ENCODE measurements at places on chromosomes 6 and 20. TPM values are rescaled to one million over a fixed set of nuclear protein-coding genes. Genes with fewer than 3 reads are reported as not detected.

The APOM gene
- total RNA-seq, result 1.8 TPM

The PGC gene
- not detected for total RNA-seq

The MATN4 gene
- total RNA-seq, result 0.18 TPM

The FRS3 gene
- 2.6 TPM for total RNA-seq

- no peaks in the 10 kb centered on the region for H3K27me3 ChIP-seq
- H3K27ac ChIP-seq, result no peak overlapping the region
- no peak for DNase-seq
- no peaks in the 10 kb centered on the region for H3K4me1 ChIP-seq
- no peak overlapping the region for H3K4me3 ChIP-seq
- no peaks in the 10 kb centered on the region for H3K36me3 ChIP-seq
These were observed 26.3 kb downstream of the SERPINB6 start for GRCh38 chr6:2945153-2945452.

DNA sequence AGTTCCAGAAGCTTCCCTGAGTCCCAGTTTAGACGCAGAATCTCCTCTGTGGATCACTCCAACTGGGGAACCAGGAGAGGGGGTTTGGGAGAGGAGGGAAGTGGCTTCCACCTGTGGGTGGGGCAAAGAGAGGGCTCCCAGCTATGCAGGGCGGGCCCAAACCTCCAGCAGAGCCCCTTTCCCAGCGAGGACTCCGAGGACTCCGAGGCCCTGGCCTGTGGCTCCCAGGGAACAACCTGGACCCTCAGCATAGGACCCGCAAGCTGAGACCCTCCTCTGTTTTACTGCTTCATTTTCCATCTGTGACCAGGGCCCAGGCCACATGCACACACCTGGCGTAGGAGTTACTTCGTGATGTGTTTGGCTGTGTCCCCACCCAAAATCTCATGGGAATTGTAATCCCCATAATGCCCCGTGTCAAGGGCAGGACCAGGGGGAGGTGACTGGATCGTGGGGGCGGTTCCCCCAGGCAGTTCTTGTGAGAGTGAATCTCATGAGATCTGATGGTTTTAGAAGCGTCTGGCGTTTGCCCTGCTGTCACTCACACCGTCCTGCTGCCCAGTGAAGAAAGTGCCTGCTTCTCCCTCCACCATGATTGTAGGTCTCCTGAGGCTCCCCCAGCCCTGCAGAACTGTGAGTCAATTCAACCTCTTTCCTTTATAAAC is 27.9 kb downstream of the NTSR1 start:
- H3K36me3 ChIP-seq, result no peaks in the 10 kb centered on the region
- H3K4me3 ChIP-seq, result no peak overlapping the region
- peaks cover 71% of the 10 kb centered on the region for H3K27me3 ChIP-seq

GRCh38 chr6:135922746-135923145 is 71.2 kb downstream of the PDE7B start:
- no peak for DNase-seq
- no peak overlapping the region for H3K4me3 ChIP-seq
- H3K36me3 ChIP-seq, result no peaks in the 10 kb centered on the region

- H3K36me3 ChIP-seq, result no peaks in the 10 kb centered on the region
- no peak overlapping the region for H3K27ac ChIP-seq
- no peaks in the 10 kb centered on the region for H3K4me1 ChIP-seq
- no peaks in the 10 kb centered on the region for H3K27me3 ChIP-seq
- H3K4me3 ChIP-seq, result no peak overlapping the region
These were observed 1153.1 kb upstream of the GJE1 start for GRCh38 chr6:140979642-140980091.

DNA sequence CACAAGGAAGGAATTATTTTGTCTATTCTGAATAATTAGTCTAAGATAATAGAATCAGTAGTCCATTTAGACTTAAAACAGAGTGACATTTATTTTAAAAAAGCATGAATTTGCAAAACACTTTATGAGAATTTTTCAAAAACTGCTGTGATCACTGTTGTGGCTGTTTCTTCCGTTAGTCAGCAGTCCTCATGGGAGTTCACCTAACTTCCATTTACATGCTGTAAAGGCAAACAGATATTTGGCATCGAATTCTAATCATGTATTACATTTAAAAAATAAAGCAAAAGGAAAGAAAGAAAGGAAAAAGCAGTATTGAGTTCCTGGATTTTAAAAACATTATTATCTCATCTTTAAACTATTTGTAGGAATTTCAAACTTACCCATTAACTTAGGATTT is 111.8 kb downstream of the MTHFD1L start:
- peaks cover 54% of the 10 kb centered on the region for H3K36me3 ChIP-seq
- no peaks in the 10 kb centered on the region for H3K4me1 ChIP-seq
- no peak overlapping the region for H3K4me3 ChIP-seq
- H3K27me3 ChIP-seq, result no peaks in the 10 kb centered on the region
- DNase-seq, result no peak

DNA sequence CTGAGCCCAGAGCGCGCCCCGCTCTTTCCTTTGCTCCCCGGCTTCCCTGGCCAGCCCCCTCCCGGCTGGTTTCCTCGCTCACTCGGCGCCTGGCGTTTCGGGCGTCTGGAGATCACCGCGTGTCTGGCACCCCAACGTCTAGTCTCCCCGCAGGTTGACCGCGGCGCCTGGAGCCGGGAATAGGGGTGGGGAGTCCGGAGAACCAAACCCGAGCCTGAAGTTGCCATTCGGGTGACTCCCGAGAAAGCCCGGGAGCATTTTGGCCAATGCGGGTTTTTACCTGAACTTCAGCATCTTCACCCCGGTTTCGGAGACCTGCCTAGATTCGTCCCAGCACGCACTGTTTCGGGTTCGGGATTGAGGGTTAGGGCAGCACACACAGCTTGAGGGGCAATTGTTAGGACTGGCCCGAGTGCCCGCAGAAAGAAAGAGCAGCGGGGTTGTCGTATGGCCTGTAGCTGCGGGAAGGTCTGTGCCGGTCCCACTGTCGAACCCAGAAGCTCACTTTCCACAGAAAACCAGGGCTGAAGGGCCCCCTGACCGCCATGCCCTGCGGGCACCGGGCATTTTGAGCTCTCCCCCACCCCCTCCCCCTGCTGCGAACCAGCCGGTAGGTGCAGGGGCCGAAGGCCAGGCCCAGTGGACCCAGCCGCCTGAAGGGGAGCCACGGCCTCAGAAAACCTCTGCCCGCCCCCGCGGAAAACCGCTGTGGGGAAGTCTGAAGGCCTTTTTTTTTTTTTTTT is 2.1 kb downstream of the FOXP4 start:
- peak overlapping the region; percentile 70 for H3K4me3 ChIP-seq
- H3K4me1 ChIP-seq, result no peaks in the 10 kb centered on the region
- peaks cover 15% of the 10 kb centered on the region for H3K36me3 ChIP-seq

DNA sequence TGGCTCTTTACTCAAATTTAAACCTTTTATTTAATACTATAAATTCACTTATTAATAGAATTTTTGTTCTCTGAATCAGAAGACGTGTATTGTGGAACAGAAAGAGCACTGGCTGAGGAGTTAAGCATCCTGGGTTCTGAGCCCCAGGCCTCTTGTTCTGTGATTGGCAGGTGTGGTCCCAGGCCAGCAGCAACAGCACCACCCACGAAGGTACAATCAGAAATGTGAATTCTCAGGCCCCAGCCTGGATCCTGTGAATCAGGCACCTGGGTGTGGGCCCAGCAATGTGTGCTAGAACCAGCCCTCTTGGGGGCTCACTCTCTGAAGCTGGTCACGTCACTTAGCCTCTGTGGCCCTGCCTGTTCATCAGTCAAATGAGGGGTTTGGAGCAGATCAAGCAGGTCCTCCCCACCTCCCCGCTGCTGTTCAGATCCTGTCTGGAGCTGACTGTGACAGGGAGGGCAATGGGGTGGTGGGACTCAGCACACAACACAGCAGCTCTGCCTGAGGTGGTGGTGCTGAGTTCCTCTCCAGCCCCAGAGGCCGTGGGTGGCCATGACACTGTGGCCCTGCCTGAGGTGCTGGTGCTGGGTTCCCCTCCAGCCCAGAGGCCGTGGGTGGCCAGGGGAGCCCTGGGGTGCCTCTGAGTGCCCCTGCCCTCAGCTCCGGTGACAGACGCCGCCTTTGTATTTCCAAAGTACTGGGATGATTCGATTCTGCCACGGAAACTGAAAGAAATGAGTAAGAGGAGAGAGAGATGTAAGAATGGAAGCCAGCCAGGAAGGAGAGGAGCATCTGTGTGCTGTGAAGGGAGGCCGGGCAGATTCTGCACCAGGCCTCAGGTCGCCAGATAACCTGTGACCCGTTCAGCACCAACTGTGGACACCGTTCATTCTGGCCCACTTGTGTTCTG is 41.6 kb upstream of the FRMD1 start:
- H3K4me3 ChIP-seq, result no peak overlapping the region
- H3K27me3 ChIP-seq, result peaks cover 9% of the 10 kb centered on the region
- no peaks in the 10 kb centered on the region for H3K4me1 ChIP-seq
- H3K27ac ChIP-seq, result no peak overlapping the region
- no peaks in the 10 kb centered on the region for H3K36me3 ChIP-seq
- DNase-seq, result no peak

GRCh38 chr6:126307849-126308248 is 32.1 kb upstream of the CENPW start:
- H3K4me3 ChIP-seq, result no peak overlapping the region
- no peaks in the 10 kb centered on the region for H3K4me1 ChIP-seq
- no peak overlapping the region for H3K27ac ChIP-seq
- H3K36me3 ChIP-seq, result no peaks in the 10 kb centered on the region
- DNase-seq, result peak; percentile 11
- H3K27me3 ChIP-seq, result no peaks in the 10 kb centered on the region

GRCh38 chr20:24761220-24762065 is 187.6 kb upstream of the CST7 start:
- no peaks in the 10 kb centered on the region for H3K27me3 ChIP-seq
- H3K4me1 ChIP-seq, result peaks cover 4% of the 10 kb centered on the region
- DNase-seq, result peak; percentile 0
- no peak overlapping the region for H3K27ac ChIP-seq
- no peak overlapping the region for H3K4me3 ChIP-seq
- H3K36me3 ChIP-seq, result no peaks in the 10 kb centered on the region

- H3K27me3 ChIP-seq, result no peaks in the 10 kb centered on the region
- peaks cover 29% of the 10 kb centered on the region for H3K4me1 ChIP-seq
- H3K36me3 ChIP-seq, result no peaks in the 10 kb centered on the region
- no peak overlapping the region for H3K27ac ChIP-seq
These were observed 287.0 kb downstream of the CLIC5 start for GRCh38 chr6:45728674-45729073.

GRCh38 chr6:3623451-3624249 is 127.9 kb downstream of the PXDC1 start:
- H3K4me3 ChIP-seq, result no peak overlapping the region
- DNase-seq, result no peak
- H3K4me1 ChIP-seq, result no peaks in the 10 kb centered on the region
- no peak overlapping the region for H3K27ac ChIP-seq

- no peak for DNase-seq
- H3K4me3 ChIP-seq, result no peak overlapping the region
- H3K27me3 ChIP-seq, result no peaks in the 10 kb centered on the region
- no peak overlapping the region for H3K27ac ChIP-seq
- peaks cover 16% of the 10 kb centered on the region for H3K4me1 ChIP-seq
These were observed 47.9 kb downstream of the ELMO2 start for GRCh38 chr20:46358346-46359058.

GRCh38 chr20:63309261-63310071 is 16.5 kb downstream of the COL20A1 start:
- peaks cover 17% of the 10 kb centered on the region for H3K4me1 ChIP-seq
- H3K36me3 ChIP-seq, result no peaks in the 10 kb centered on the region
- peaks cover 41% of the 10 kb centered on the region for H3K27me3 ChIP-seq
- H3K27ac ChIP-seq, result no peak overlapping the region
- no peak overlapping the region for H3K4me3 ChIP-seq

GRCh38 chr6:12761376-12762115 is 45.0 kb downstream of the PHACTR1 start:
- no peaks in the 10 kb centered on the region for H3K27me3 ChIP-seq
- no peaks in the 10 kb centered on the region for H3K36me3 ChIP-seq
- DNase-seq, result peak; percentile 2
- no peaks in the 10 kb centered on the region for H3K4me1 ChIP-seq
- no peak overlapping the region for H3K4me3 ChIP-seq
- no peak overlapping the region for H3K27ac ChIP-seq

DNA sequence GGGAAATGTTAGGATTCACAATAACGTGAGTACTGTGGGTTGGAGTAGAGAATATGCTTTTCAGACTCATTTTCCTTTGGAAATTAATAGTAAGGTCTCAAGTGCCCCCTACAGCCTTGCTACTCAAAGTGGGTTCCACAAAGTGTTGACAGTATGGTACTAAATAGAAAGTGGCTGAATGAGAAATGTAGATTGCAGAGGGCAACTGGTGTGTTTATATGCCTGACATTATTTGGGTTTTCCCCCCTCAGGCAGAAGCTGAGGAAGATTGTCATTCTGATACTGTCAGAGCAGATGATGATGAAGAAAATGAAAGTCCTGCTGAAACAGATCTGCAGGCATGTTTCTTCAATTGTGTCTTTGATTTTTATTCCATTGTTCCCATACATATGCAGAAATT is 5.6 kb downstream of the FBXO9 start:
- no peaks in the 10 kb centered on the region for H3K4me1 ChIP-seq
- DNase-seq, result no peak
- H3K4me3 ChIP-seq, result no peak overlapping the region
- H3K27me3 ChIP-seq, result no peaks in the 10 kb centered on the region
- H3K36me3 ChIP-seq, result peaks cover 6% of the 10 kb centered on the region

DNA sequence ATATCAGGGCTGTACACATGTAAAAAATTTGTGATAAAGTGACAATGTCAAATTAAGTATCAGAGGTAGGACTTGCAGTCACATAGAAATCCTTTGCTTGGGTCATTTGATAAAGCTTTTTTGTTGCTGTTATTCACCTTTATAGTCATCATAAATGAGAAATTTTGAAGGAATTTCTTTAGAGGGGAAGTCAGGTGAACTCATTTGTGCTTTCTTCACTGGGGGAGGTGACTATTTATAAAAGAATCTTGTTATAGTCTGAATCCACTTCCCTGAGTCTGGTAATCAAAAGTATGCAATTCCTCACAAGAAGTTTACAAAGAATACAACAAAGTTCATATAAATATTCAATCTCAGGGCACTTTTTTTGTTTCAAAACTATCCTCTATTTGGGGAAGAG is 47.7 kb downstream of the FRK start:
- H3K4me1 ChIP-seq, result peaks cover 16% of the 10 kb centered on the region
- H3K27ac ChIP-seq, result no peak overlapping the region
- no peaks in the 10 kb centered on the region for H3K36me3 ChIP-seq

- H3K4me1 ChIP-seq, result no peaks in the 10 kb centered on the region
- H3K4me3 ChIP-seq, result no peak overlapping the region
- H3K36me3 ChIP-seq, result no peaks in the 10 kb centered on the region
- no peak overlapping the region for H3K27ac ChIP-seq
These were observed 26.7 kb downstream of the TNFAIP3 start for GRCh38 chr6:137893726-137894125.

DNA sequence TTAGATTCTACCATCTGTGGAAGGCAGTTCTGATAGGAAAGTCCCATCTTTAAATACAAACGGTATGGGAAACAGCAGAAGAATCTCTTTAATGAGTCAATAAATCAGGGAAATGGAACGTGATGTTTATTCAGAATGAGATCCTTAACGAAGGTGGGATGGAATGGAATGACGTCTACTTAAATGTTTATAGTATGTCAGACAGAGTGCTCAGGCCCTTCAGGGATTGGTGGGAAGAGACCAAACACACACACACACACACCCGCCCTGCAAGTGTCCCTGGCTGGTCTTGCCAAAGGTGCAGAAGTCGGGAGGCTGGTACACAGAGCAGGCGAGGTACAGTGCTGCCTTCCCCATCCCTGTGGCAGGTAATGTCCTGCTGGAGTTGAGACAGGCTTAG is 164.0 kb downstream of the FARS2 start:
- no peak overlapping the region for H3K27ac ChIP-seq
- no peaks in the 10 kb centered on the region for H3K4me1 ChIP-seq
- DNase-seq, result no peak
- no peak overlapping the region for H3K4me3 ChIP-seq
- no peaks in the 10 kb centered on the region for H3K27me3 ChIP-seq

Measured in SJCRH30 (cell line).